ENCODE measurements at places on chromosomes 7 and 10.

GRCh38 chr7:27677912-27678612, 15.4 kb upstream of the HIBADH start:
- no peak for DNase-seq

DNA sequence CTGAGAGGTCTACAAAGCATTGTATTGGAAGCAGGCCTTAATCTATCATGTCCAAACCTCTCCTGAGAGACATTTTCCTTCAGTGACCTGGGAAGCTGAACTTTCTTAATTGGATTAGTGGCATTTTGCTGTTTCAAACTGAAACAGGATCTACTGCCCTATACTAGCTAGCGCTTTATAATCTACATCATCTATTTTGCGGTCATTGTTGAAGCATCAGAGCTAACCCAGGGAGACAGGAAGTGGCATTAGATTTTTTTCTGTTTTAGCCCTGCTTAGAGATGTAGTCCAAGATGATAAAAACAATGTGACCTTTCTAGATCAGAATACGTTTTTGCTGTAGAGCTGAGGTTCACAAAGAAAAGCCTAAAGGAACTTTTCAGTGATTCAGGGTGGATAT, 147.4 kb upstream of the AGR3 start:
- DNase-seq: no peak

- DNase-seq: no peak
Observed at GRCh38 chr10:20089879-20090278, 273.6 kb downstream of the PLXDC2 start.

DNA sequence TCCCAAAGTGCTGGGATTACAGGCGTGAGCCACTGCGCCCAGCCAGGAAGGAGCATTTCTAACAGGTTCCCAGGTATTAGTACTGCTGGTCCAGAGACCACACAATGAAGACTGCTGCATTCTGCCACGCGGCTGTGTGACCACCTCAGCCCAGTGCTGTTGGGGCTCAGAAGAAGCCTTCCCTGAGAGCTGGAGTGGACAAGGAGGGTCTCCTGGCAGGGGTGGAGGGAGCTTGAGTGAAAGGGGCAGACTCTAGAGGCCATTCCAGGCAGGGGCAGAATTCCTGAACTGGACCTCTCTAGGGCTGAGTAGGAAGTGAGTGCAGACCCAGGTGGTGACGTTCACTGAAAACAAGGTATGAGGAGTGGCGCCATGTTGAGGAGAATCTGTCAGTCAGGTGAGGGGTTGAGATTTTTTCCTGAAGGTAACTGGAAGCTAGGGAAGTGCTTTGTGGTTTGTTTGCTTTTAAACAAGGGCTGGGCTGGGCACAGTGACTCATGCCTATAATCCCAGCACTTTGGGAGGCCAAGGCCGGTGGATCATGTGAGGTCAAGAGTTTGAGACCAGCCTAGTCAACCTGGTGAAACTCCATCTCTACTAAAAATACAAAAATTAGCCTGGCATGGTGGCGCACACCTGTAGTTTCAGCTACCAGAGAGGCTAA, 67.6 kb downstream of the TACC2 start:
- no peak for DNase-seq

- DNase-seq: no peak
Observed at GRCh38 chr7:52114056-52114455, 797.4 kb upstream of the COBL start.

DNA sequence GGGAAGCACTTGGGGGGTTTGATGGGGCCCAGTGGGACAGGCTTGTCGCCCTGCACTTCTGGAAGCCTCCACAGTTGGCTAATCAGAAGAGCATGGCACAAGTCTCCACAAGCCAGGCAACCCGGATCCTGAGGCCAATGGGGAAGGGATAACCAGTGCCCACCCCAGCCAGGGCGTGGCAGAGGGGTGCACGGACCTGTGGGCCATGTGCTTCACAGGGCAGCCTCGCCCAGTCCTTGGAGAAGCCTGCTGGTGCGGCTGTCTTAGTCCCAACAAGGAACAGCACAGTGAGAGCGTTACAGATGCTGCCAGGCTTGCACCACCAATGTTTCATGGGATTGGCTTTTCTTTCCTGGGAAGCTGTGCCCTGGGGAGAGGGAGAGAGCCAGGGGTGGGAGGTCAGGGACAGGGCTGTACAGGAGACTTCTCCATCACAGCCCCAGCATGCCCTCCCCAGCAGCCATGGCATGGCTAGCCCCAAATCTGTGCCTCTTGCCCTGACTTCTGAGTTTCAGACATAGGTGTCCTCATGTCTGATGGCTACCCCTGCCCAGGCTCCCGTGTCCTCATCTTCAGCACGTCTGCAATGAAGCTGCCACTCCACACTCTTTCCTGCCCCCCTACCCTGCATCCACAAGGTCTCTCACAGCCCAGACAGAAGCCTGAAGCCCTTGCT, 116.0 kb downstream of the PTPN20 start:
- no peak for DNase-seq

DNA sequence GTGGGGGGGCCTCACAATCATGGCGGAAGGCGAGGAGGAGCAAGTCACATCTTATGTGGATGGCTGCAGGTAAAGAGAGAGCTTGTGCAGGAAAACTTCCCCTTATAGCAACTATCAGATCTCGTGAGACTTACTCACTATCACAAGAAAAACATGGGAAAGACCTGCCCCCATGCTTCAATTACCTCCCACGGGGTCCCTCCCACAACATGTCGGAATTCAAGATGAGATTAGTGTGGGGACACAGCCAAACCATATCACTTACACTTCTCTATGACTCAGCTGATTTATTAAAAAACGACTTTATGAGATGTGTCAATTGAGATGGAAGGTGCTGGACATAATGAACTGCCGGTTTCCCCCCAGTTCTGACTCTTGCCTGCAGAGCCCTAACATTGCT, 23.8 kb upstream of the CHN2 start:
- no peak for DNase-seq

DNA sequence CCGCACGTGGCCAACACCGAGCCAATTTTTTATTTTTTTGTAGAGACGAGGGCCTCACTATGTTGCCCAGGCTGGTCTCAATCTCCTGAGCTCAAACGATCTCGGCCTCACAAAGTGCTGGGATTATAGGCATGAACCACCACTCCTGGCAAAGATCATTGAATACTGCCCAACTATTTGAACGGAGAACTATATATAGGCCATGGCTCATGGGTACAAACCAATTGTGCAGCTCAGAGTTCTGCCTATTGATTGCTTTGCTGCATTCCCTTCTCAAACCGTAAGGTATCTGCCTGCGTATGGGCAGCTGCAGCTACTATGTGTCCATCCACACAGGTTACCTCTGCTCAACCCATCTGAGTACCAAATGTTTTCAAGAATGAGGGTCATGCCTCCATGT, 9.7 kb upstream of the SLC25A16 start:
- DNase-seq: no peak

DNA sequence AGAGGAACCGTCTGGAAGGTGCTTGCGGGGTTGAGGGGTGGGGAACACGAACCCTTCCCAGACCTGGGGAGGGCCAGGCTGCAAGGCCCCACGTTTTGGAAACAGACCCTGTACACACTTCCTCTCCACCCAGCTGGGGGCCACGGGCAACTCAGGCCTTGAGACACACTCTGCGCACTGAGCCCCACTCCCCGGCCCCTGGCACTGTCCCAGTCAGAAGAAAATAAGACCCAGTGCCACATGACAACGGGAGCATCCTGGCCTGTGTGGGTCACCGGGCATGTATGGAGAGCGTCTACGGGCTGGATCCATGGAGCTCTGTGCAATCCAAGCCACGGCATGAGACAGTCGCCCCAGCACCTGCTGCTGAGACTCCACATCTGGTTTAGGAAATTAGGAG, 63.7 kb downstream of the CARD11 start:
- DNase-seq: no peak

GRCh38 chr7:11300241-11300640, 326.6 kb downstream of the PHF14 start:
- DNase-seq: no peak

- peak; percentile 62 for DNase-seq
Observed at GRCh38 chr7:130831817-130832481, 97.9 kb upstream of the KLF14 start.
